Camera-type eye (tissue), 1 donor: ENCODE measurements at places on chromosomes 11 and 22. TPM values are rescaled to one million over a fixed set of nuclear protein-coding genes. Genes with fewer than 3 reads are reported as not detected.

APOL4 gene
- 12.1 TPM for total RNA-seq

BIRC2 gene
- total RNA-seq = 90.1 TPM

KBTBD3 gene
- 20.5 TPM for total RNA-seq

RNF121 gene
- 53.9 TPM for total RNA-seq

OR52A1 gene
- total RNA-seq = not detected

MTMR2 gene
- total RNA-seq = 47.3 TPM

SCN2B gene
- 7.4 TPM for total RNA-seq

ESAM gene
- total RNA-seq = 25.6 TPM

CRYBB3 gene
- total RNA-seq = 325 TPM

MMP27 gene
- 1.2 TPM for total RNA-seq

SMC1B gene
- total RNA-seq = 0.11 TPM

MN1 gene
- 40.6 TPM for total RNA-seq

OR10G4 gene
- not detected for total RNA-seq

IGLL5 gene
- total RNA-seq = not detected

OR5A1 gene
- not detected for total RNA-seq

OR4A16 gene
- 4.2 TPM for total RNA-seq

SORL1 gene
- total RNA-seq = 34.2 TPM

TMPRSS13 gene
- 1.7 TPM for total RNA-seq

PLEKHA7 gene
- total RNA-seq = 49.3 TPM

SLC25A17 gene
- total RNA-seq = 27.3 TPM

OR8G5 gene
- not detected for total RNA-seq

ZPR1 gene
- total RNA-seq = 34.8 TPM

CDKN1C gene
- total RNA-seq = 118 TPM

EFCAB6 gene
- 15.9 TPM for total RNA-seq

LRP4 gene
- total RNA-seq = 31.1 TPM

CXCR5 gene
- not detected for total RNA-seq

CDC42EP2 gene
- 12.8 TPM for total RNA-seq

TBX10 gene
- total RNA-seq = not detected

CYP2D6 gene
- 3.3 TPM for total RNA-seq

TCN1 gene
- 11.8 TPM for total RNA-seq

MS4A3 gene
- 2.3 TPM for total RNA-seq

E2F8 gene
- total RNA-seq = 2.5 TPM

CCDC188 gene
- 1.4 TPM for total RNA-seq

PIH1D2 gene
- total RNA-seq = 5.9 TPM

GAB4 gene
- total RNA-seq = not detected

ARFIP2 gene
- 59.3 TPM for total RNA-seq

GPHA2 gene
- total RNA-seq = not detected

GRM5 gene
- total RNA-seq = 13.1 TPM

TOP3B gene
- 33.6 TPM for total RNA-seq

CNTF gene
- 1.8 TPM for total RNA-seq

ARHGEF17 gene
- total RNA-seq = 60.8 TPM

USH1C gene
- 1.3 TPM for total RNA-seq

OR52R1 gene
- total RNA-seq = not detected

PKNOX2 gene
- total RNA-seq = 9.7 TPM

SCGB1D1 gene
- not detected for total RNA-seq

MAJIN gene
- not detected for total RNA-seq

GPR152 gene
- total RNA-seq = not detected

PHETA2 gene
- total RNA-seq = 18.1 TPM

DDX25 gene
- 5.6 TPM for total RNA-seq

GALNT18 gene
- total RNA-seq = 28.4 TPM

OR5B21 gene
- not detected for total RNA-seq

MUC5AC gene
- 0.16 TPM for total RNA-seq

LSP1 gene
- 29.1 TPM for total RNA-seq

VSIG10L2 gene
- not detected for total RNA-seq

RBM4 gene
- 189 TPM for total RNA-seq
